ENCODE measurements at places on chromosomes 5 and 9.

DNA sequence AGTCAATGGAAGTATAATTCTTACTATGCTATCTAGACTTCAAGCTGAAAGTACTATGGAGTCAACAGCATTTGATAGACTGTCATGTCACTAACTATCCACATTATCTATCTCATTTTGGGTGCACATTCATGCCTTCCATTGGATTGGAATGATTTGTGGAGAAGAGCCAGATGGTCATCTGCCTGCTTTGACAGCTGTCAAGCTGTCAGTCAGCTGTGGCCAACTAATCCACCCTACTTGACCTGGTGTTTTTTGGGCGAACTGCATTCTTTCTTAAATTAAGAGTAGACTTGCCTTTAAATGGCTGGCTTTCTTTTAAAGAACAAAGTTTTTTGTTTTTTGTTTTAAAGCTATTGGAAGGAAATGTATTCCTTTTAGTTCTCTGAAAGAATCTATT, 151.5 kb downstream of the DCP2 start:
- no peak for DNase-seq

DNA sequence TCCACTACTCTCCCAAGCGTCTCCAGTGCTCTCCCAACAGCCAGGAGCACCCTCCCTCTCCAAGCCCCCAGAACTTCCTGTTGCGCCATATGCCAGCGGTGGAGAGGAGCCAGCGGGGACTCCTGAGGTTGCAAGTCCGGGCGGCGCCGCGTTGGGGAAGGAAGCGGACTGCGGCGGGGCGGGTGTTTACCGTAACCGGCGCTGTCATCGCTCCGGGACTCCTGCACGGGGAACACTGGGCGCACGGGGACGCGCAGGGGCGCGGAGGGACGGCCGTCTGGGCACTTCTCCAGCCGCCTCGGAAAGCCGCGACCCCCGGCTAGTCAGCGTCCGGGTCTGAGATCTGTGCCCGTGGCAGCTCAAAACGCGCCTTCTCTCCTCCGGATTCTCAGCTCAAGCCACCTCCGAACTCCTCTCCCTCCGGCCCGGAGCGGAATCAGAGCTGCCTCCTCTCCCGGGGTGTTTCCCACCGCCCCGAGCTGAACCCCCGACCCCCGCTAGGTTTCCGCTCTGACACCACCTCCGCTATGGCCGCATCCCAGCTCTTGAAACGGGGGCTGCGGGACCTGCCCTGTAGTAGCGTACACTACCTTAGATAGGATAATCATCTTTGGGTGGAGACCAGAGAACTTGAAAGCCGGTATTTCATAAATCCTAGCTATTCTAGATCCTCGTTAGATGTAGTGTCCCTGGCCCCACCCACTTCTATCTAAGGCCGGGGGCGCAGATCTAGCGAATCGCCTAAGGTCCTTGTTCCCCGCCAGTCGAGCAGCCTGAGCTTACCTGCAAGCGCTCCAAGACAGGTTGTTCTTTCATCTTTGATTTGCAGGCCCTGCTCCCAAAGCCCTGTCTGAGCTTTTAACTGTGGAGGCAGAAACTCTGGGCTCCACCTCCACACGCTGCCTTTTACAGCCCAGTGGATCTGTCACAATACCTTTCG, at the start of gene TRPM6:
Gene TRPM6, minus strand, starts transcription at position 881 of the 940 bp plus-strand sequence. Its CDS starts 65 bp downstream, at position 816.
- peak; percentile 17 for DNase-seq

DNA sequence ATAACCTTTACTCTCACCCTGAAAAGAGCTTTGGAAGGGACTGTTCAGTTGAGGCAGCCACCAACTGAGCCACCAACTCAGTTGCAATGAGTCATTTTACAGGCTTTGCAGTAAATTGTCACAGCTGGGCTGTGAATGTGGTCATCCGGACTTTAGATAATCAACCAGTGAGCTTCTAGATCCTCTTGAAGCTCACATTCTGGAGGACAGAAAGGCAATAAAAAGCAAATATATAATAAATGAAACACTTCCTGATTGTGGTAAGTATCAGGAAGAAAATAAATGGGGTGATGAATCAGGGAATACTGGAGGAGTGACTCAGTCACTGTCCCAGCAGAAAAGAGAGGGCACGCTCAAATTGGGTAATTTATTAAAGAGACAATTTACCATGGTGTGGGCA, 13.2 kb upstream of the C5orf58 start:
- DNase-seq: no peak

DNA sequence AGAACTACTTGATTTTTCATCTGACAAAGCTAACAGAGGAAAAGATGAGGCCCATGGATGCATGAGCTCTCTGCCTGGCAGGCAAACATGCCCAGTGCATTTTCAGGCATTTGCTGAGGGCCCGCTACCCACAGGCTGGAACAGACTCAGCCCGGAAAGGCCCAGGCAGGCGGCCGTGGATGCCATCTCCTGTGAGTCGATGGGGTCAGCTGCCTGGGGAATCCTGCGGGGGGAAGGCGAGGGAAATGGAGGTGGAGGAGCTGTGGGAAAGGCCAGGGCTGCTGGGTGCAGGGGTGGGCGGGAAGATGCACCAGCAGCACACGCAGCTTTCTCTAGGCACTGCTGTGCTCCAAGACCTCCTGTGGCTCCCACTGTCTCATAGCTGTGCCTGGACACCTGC, 13.7 kb downstream of the SLC9A3 start:
- no peak for DNase-seq

DNA sequence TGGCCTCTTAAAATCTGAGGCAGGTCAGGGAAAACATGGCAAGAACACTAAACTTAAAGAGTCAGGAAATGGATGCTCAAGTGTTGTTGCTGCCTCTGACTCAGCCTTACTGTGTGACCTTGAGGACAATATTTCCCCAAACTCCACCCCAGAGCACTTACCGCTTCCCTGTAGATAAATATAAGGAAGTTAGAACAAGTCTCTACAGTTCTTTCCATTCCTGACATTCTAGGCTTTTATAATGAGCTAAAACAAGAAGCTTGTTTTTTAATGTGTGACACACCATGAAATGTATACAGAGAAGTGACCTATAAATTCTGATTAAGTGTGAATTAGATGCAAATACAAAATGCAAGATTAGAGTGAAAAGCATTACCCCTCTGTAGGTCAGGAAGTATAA, 129.3 kb downstream of the GRIA1 start:
- DNase-seq: no peak

GRCh38 chr9:116605904-116606341, 81.2 kb upstream of the TRIM32 start:
- no peak for DNase-seq

DNA sequence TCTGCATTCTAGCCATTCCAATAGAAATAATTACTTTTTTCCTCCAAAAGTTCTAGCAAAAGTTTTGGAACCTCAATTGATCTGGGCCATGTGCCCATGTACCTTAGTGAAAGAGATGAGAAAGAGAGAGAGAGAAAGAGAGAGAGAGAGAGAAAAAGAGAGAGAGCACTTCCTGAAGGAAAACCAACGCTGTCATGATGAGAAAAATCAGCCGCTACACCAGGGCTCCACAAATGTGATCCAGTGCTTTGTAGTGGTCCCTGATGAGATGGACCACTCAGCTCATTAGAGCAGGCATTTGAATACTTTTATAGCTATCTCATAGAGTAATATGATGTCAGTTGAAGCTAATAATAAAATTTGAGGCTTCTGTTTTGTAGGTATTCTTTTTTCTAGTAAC, 7.7 kb upstream of the GAS1 start:
- DNase-seq: no peak

GRCh38 chr9:7960320-7961050, 160.9 kb upstream of the DMAC1 start:
- DNase-seq: no peak

- DNase-seq: peak; percentile 82
Observed at GRCh38 chr5:65483546-65484346, 2.0 kb upstream of the ADAMTS6 start.

- no peak for DNase-seq
Observed at GRCh38 chr5:16013334-16014065, 166.1 kb downstream of the MARCHF11 start.

DNA sequence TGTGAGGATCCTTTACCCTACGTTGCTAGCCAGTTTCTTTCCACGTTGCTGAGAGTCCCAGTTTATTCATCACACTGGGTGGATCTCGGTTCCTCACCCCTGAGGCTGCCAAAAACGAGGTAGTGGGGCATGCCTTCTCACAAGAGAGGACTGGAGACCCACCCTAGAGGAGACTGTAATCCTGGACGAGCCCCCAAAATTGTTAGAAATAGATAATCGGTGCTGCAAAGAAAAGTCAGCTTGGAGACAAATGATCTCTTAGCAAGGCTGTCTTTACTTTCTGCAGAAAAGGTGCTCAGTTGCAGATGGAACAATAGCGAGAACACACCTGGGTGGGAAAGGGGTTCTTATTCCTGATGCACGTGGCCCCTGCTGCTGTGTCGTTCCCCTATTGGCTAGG, 101.8 kb downstream of the TMEM167A start:
- DNase-seq: no peak

- no peak for DNase-seq
Observed at GRCh38 chr9:18922161-18922885, 110.7 kb downstream of the SAXO1 start.

- no peak for DNase-seq
Observed at GRCh38 chr5:100615362-100615761, 80.2 kb downstream of the FAM174A start.

- DNase-seq: no peak
Observed at GRCh38 chr5:109304309-109304708, 105.5 kb downstream of the PJA2 start.

DNA sequence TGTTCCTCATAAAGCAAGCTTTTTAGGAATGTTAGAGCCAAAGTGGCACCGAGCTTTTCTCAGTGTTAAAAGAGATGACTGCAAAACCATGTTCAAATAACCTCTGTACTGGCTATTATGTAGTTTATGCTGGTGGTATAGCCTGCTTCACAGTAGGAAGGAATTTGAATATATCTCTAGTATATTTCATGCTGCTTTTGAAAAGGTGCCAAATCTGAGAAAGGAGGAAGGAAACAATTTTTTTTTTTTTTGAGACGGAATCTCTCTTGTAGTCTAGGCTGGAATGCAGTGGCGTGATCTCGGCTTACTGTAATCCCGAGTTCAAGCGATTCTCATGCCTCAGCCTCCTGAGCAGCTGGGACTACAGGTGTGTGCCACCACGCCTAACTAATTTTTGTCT, 13.5 kb downstream of the CREBRF start:
- DNase-seq: no peak

DNA sequence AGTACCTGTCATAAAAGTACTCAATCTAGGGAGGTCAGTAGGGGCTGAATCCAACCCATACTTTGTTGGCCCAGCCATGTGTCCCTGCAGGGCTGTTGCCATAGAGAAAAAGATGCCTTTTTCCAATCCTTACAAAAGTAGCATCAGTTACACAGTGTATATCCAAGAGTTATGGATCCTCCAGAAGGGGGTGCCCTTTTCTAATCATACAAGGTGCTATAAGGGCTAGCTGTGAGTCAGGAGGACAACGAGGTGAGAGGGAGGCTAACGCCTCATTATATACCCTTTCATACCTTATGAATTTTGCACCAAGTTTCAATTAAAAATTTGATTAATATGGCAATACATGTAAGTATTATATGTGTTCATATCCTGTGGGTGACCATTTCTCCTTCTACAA, 4.8 kb downstream of the KIAA0825 start:
- DNase-seq: no peak

DNA sequence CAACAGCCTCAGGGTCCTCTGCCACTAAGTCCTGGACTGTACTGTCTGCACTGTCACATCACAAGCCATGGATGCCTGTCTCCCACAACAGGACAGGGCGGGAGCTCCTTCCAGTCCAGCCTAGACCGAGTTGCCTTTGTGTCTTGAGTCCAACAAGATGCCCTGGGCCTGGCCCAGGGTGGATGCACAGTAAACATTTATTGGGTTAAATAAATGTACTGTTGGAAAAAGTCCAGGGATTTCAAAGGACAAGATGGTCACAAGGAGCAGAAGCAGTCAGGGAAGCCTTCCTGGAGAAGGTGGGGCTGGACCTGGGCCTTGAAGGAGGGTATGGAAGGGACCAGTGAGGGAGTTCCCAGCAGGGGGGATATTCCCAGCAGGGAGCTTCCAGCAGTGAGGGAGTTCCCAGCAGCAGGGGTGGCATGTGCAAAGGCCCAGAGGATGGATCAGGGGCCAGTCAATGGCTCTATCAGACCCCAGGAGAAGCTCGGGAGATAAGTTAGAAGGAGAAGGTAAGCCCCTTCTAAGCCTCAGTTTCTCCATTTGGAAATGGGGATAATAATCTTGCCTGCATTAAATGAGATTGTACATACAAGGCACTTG, 72.7 kb upstream of the NEURL1B start:
- no peak for DNase-seq

DNA sequence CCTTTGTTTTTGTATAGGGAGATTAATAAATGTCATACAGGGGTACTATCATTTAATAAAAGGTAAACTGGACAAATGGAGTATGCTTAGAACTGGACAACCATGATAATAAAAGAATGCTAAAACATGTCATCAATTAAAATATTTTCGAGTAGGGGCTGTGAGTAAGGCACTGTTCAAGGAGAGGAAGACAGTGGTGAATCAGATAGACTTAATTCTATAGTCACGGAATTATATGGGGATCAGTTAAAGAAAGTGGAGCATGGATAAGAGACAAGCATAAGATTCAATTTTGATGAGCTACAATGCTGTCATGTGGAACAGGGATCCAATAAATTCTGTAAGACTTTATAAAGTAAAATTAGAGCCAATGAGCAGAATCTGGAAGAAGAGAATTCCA, 104.5 kb downstream of the HMHB1 start:
- DNase-seq: no peak

- no peak for DNase-seq
Observed at GRCh38 chr5:88238732-88239131, 29.9 kb downstream of the TMEM161B start.

DNA sequence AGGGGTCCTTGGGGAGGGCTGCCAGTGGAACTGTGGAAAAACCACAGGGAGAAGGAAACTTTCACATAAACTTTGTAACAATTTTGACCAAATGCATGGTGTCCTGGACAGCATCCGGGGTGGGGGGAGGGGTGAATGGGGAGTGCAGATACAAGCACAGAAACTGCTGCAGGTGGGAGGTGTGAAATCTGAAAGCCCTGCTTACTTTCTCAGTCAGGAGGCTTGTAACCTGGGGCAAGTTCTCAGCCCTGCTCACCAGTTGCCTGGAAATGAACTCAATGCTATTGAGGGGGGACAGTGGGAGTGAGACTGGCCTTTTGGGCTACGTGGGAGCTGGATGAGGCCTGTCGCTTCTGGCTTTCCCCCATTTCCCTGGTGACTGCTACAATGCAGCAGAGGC, 694.5 kb upstream of the ZNF608 start:
- no peak for DNase-seq

GRCh38 chr9:86405926-86406325, 51.7 kb upstream of the TUT7 start:
- no peak for DNase-seq
